ENCODE measurements at places on chromosomes 16 and 17.

- no peak for DNase-seq
Observed at GRCh38 chr16:85891776-85892166, 7.2 kb upstream of the IRF8 start.

DNA sequence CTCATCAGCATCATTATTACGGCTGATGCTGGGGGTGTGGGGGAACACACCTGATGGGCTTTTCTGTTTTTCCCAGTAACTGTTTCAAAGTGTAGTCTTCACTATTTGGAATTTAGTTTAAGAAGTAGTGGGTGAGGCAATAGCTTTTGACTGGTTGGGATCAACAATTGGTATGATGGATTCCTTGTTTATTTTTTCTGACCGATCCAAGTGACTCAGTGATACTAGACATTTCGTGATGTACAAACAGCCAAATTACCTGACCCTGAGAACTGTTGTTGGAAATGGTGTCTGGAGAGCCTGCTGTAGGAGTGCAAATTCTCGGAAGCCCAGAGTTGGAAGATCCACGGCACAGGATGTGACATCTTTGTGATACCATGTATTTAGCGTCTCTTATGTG is 204.2 kb downstream of the PRKCA start:
- no peak for DNase-seq

GRCh38 chr16:85936816-85937215 is 37.9 kb downstream of the IRF8 start:
- DNase-seq = peak; percentile 29

DNA sequence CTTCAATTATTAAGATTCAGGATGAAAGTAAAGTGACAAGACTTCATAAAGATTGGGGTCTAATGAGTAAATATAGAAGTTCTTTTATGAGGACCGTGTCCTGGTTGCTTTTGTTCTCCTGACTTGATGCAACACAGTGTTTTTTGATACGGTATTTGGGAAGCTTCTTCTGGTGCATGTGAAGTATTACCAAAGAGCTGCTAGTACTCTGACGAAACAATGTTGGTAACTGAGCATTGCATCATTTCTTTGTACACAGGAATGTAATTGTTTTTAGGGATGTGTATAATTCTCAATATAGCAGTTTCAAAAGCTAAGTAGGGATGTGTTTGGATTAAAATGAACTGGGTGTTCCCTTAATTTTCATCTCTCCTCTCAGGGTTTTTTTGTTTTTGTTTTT is 15.9 kb downstream of the KPNB1 start:
- no peak for DNase-seq

DNA sequence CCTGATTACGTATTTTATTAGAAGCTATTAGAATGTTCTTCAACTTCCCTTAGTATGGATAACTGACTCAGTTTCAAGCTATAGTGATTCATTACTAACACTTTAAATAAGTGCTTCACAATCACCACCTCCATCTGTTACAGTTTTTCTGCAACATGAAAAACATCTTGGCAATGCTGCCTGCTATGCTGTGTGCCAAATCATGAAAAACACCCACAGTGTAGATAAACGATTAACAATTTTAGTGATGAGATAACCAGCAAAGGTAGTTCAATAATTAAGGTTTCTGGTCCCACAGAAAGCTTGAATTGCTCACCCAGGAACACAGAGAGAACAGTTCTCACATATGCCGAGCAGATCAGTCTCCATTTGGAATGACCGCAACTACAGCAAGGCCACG is 51.4 kb upstream of the SLC25A19 start:
- DNase-seq = no peak

GRCh38 chr16:3075523-3075915 is 10.1 kb downstream of the IL32 start:
- no peak for DNase-seq

DNA sequence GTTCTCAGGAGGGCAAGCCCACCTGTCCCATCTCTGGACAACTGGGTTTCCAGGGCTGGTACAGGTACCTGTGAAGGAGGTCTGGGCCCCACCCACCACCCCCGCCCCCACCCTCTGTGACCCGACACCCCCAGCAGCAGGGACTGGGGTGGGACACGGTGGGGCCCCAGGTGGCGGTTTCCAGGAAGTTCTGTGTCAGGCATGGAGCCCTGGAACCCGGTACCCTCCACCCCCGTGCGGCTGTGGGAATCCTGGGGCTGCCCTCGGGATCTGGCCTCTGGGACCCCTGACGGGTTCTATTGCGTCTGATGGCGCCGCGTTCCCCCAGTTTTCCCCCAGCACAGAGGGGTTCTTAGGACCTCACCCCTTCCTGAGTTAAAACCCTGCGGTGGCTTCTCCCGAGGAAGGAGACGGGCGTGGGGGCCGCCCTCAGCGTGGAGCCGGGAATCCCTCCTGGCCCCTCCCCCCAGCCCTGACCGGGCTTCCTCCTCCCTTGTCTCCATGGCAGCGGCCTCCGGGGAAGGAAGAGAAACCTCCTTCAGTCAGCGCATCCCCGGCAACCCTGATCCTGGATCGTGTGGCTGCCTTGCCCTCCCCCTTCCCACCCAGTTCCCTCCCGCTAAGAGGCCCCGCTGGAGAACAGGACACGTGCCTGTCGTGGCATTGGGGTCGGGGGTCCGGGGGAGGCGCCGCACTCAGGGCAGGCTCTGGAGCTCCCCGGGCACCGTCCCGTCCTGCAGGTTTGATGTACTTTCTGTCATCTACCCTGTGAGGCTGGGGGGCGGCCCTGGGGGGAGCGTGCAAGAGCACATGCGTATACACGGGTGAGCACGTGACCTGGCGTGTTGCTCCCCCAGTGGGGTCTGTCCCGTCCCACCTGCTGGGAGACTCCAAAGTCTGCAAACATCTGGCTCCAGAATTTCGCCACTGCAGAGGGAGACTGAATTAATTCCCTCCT is 30.3 kb downstream of the CACNA1H start:
- no peak for DNase-seq

GRCh38 chr17:44105483-44105882 is 18.0 kb downstream of the HDAC5 start:
- DNase-seq = no peak
